Cortex of kidney (tissue), 1 donor: ENCODE measurements at places on chromosomes 5 and 9.

DNA sequence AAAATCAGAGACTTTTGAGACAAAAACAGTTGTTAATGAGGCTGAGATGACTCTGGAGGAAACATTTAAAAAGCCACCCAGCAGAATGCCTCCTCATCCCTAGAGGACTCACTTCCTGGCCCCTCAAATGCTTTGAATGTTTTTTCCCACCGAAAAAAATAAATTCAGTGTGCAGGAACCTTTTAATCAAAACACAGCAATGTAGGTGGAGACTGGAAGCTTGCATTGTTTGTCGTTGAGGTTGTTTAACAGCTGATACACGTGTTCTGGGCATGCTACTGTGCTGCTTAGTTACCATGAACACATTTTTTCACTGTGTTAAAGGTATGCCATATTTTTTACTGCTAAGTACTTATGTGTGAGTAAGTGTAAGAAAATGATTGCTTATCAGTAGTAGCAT is 65.7 kb upstream of the ADCY2 start:
- no peak for DNase-seq

- no peak for DNase-seq
These were observed at the start of gene PAX5 for GRCh38 chr9:37033682-37034304. TSS of gene PAX5 (minus strand) at chr9:37034268. CDS start at chr9:37034031, 237 bp downstream.

- DNase-seq, result no peak
These were observed 27.6 kb upstream of the ENTREP1 start for GRCh38 chr9:69297300-69297980.

GRCh38 chr5:151570058-151570457 is 21.1 kb downstream of the FAT2 start:
- no peak for DNase-seq

GRCh38 chr9:133101356-133102189 is 19.5 kb downstream of the RALGDS start:
- DNase-seq, result no peak

GRCh38 chr9:128062846-128063831 is 4.0 kb downstream of the NAIF1 start:
- DNase-seq, result no peak

DNA sequence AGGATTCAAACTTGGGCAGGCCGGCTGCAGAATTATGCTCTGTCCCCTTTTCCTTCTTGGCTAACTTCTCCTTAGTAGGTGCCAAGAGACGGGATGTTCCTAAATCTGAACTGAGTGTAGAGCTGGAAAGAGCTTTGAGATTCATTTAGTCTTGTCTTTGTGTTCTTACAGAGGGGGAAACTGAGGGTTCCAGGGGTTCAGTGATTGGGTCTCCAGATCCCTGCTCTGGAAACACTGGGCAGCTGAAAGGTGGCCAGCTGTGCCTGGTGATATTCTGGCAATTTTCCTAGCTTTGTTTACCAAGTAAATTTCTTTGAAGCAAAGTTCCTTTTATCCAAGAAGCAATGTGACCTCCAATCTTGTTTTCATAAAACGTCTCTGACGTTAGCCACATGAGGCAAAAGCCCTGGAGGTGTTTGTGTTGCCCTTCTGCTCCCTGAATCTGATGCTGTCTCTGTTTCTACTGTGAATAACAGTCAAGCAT is 288.7 kb downstream of the ZSWIM6 start:
- no peak for DNase-seq

DNA sequence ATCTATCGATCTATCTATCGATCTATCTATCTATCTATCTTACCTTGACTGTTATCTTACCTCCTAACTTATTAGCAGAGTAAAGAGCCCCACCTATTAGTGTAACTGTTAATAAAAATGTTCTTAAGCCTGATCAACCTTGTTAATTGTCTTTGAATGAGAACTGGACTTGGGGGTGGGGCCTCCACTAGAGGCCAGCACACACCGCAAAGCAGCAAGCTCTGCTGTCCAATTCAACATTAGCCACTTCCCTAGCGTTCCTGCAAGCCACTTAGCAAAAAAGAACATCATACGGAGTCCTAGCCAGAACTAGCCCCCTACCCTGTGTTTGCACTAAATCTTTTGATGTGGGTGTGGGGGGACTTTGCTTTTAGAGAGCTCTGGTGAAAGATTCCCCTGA is 515.8 kb downstream of the KDM4C start:
- no peak for DNase-seq

DNA sequence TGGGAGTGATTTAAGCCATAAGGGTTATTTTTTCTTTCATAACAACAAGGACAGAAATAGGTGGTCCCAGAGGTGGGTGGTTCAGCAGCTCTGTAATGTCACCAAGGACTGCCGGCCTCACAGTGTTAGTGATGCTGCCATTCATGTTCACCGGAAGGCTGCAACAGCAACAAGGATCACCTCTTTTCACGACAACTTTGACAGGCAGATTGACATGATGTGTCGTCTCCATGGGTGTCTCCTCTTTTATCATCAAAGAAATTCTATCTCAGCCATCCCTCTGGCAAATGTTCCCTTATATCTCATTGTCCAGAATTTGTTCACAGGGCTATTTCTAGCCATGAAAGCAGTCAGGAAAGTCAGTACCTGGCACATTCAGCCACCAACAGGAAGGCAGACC is 231.5 kb downstream of the SH3GL2 start:
- DNase-seq, result no peak

GRCh38 chr9:133290751-133291302 is 15.8 kb upstream of the ABO start:
- no peak for DNase-seq

- no peak for DNase-seq
These were observed 21.9 kb upstream of the FOCAD start for GRCh38 chr9:20662156-20662555.

- DNase-seq, result no peak
These were observed 3.7 kb downstream of the ROPN1L start for GRCh38 chr5:10445352-10445751.

DNA sequence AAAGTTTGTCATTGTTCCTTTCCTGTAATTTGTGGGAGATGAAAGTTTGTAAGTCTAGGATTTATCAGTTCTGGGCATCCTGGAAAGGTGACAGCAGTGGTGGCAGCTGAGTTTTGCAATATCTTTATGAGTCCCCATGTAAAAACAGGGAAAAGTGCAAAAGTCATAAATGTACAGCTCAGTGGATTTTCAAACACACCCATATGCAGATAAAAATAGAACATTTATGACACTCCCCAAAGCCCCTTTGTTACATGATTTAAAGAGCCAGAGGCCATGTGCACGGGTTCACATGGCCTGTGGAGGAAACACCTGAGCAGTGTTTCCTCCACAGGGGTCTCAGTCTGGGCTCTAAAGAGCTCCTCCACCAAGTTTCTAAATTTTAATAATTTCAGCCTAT is 6.3 kb downstream of the TMEM38B start:
- DNase-seq, result no peak

DNA sequence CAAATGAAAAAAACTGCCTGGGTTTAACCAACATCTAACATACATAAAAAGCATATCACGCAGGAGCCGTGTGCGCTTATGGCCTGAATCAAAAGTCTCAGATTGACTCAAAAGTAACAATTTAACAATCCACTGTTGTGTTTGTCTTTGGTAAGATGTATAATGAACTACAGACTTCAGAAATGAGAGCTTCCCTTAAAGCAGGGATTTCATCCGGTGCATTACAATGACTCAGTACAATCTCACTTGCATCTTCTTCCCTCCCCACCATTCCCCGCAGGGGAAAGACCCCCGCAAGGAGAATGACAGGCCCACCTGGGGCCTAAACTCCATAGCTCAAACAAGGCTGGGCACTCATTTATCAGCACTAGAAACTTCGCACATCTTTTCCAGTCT is 1.4 kb downstream of the ZFR start:
- DNase-seq, result no peak

- no peak for DNase-seq
These were observed 21.4 kb upstream of the FYB1 start for GRCh38 chr5:39240750-39241149.

DNA sequence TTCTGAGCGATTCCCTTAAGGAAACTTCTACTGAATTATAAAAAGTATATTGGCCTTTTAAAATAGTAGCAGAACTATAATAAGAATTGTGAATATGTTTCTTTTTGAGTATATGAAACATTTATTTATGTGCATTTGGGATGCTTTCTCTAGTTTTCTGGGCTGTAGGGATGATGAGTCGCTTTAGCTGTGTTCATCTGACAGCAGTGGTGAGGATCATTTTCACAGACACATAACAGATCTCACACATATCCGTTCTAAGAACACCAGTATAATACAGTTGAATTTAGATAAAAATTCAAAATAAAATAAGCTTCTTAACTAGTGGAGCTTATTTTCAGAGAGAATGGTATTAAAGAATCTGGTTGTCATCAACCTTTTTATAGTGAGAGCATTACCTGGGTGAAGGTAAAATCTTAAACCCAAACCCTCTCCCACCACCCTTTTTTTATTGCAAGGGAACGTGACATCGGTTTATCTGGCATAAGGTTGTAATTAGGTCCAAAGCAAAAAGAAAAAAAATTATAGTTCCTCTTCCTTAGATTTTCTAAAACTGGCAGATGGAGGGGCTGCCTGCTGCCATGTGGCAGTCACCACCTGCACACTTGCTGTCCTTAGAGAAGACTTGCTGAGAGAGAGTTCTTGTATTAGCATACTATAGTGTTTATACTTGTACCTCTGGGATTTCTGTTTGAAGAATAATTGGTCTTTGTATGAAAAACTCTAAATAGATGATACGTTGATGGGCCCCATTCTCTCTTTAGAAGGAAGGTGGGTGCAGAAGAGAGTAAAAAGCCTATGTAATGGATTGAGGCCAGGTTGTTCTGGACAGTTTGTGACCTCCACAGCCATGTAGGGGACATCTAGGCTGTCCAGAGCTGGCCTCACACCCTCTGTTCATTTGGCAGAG is 86.8 kb downstream of the CAMK4 start:
- no peak for DNase-seq

DNA sequence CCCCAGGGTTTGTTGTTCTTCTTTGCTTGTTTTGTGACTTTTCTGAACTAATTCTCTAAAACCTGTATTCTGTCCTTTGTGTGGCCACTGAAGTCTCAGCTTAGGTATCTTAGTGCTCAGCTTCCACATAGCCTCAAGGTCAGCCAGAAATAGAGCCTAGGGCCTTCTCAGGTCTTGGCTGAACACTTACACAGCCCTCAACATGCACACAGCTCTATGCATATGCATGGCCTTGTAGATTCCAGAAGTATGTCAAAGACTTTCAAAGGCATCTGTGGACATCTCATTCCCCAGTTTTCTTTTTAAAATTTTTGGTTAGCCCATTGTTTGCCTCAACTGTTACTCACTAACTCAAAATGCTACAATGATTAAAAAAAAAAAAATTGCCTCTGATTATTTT is 99.9 kb upstream of the GRIA1 start:
- DNase-seq, result no peak

DNA sequence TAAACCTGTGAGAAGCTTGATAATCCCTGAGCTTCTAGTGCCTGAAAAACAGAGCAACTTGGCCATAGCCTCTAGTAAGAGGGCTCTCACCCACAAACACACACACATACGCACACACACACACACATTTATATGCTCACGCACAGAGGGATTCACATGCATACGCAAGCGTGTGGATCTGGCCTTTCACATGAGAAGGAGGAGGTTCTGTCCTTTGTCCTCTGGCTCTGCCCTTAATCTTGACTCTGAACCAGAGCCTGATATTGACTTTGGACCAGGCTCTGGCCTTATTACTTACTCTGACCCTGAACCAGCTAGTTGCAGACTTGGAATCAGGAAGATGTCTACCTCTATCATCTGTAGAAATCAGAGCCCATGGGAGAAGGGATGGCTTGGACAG is 10.0 kb upstream of the P4HA2 start:
- DNase-seq, result no peak

- DNase-seq, result no peak
These were observed 25.6 kb upstream of the SCAMP1 start for GRCh38 chr5:78334811-78335210.

DNA sequence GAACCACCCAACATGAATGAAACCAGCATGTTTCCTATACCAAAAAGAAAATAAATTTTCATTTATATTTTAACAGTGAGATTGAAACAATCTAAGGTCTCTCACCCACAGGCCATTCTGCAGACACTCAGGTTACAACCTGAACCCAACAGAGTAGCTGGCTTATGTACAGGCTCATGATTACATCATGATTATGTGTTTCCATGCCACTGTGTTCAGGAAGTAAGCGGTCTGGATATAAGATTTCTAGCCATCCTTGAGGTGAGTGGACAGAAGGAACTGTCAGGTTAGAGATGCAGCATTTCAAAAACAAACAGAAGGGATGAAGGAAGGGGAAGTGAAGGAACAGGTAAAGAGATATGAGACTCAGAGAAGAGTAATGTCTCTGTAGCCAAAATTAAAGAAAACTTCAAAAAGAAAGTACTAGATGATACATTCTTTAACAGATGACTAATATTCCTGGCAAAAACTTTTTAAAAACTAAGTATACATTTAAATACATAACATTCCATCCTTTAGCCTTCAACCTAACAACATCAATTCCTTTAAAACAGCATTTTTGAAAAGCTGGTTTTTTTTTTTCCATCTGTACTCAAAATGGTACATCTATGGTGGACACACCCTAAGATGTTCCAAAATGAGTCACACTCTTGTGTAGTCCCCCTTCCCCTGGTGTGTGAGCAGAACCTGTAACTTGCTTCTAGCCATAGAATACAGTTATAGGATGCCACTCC is 119.8 kb downstream of the LPAR1 start:
- no peak for DNase-seq

GRCh38 chr5:112914584-112914983 is 7.4 kb downstream of the REEP5 start:
- no peak for DNase-seq

DNA sequence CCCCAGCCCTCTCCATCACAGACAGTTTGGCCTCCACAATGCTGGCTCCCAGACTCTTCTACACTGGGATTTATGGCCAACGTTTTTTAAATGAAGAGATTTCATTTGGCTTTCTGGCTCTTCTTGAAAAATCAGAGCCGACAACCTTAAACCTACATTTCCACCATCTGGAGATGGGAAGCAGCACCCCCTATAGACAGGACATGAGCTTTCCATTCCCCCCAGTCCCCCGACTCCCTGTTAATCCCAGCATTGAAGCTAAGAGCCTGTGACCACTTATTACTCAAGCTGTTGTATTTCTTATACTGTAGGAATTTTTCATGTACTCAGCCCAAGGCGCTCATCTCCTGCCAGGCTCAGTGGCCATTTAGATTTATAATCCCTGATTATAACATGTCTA is 34.0 kb upstream of the AFAP1L1 start:
- DNase-seq, result no peak

DNA sequence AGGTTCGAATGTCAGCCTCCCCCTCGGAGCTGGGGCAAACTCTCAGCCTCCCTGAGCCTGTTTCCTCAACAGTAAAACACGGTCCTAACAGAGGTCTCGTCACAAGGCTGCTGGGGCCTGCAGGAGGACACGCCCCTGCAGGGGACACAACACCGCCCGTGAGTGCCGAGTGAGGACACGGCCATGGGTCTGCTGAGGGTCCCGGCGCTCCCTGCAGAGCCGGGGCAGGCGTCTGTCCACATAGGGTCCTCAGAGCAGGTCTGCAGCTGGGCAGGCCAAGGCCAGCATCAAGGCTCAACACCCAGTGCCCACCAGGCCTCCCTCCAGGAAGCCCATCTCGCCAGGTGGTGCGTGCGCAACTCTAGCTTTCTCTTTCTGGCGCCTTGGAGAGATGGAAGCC is 125.2 kb downstream of the VAV2 start:
- no peak for DNase-seq
